Caki2 (cell line): ENCODE measurements at places on chromosomes 7 and 10. TPM values are rescaled to one million over a fixed set of nuclear protein-coding genes. Genes with fewer than 3 reads are reported as not detected.

GRCh38 chr7:23594879-23595604 is 2.1 kb upstream of the CCDC126 start:
- peak; percentile 36 for DNase-seq

GRCh38 chr7:5476001-5476400 is 52.4 kb upstream of the TNRC18 start:
- DNase-seq: no peak

DNA sequence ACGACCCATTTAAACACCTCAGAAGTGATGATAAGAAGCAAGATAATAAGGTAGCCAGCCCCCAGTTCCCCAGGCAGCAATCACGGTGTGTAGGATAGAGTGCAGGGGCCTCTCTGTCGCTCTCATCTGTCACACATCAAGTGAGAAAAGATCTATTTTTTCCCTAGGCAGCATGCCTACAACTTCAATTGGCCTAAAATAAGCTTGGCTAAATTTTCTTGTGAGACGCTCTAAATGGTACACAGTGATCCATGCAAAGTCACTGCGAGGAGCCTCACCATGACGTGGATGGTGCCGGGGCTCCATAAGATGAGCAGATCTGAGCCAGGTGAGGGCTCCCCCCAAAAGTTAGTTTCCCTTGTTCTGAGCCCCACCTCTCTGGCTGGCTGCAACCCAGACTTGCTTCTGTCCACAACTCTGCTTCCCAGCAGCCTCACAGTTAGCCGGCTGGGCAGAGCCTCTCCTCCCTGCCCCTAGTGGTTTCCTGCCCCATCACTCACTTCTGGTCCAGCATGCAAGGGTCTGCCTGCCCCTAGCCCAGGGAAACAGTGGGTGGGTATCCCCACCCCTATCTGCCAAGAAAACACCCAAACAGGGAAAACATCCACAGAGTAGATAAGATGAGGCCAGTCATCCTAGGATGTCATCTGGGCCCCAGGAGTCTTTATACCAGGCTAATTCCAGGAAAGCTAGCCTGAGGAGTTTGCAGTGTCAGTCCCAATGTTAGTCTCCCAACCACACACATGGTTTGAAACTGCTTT is 342.1 kb downstream of the GRID1 start:
- DNase-seq: no peak

Gene NXPH1
- 0.14 TPM in 1 of 2 replicates, not detected in the other for total RNA-seq

Gene SUN3
- total RNA-seq: not detected in 2 replicates

DNA sequence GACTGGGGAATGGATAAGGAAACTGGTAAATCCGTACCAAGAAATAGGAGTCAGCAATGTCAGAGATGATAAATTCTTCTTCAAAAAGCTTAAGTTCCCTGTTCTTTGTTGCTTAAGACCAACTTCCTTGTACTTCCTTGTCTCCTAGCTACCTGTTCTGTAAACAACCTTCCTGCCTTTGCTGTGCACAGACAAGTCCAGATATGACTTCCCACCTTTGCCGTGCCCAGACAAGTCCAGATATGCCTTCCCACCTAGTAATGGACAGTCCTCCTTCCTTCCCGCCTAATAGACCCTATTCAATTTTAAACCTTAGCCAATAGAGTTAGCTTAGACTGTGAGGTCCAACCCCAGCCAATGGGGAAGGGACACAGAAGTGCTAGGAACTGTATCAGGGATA is 2.5 kb upstream of the ZNF33A start:
- DNase-seq: no peak

GRCh38 chr10:93458821-93459257 is 23.3 kb downstream of the MYOF start:
- DNase-seq: peak; percentile 100

DNA sequence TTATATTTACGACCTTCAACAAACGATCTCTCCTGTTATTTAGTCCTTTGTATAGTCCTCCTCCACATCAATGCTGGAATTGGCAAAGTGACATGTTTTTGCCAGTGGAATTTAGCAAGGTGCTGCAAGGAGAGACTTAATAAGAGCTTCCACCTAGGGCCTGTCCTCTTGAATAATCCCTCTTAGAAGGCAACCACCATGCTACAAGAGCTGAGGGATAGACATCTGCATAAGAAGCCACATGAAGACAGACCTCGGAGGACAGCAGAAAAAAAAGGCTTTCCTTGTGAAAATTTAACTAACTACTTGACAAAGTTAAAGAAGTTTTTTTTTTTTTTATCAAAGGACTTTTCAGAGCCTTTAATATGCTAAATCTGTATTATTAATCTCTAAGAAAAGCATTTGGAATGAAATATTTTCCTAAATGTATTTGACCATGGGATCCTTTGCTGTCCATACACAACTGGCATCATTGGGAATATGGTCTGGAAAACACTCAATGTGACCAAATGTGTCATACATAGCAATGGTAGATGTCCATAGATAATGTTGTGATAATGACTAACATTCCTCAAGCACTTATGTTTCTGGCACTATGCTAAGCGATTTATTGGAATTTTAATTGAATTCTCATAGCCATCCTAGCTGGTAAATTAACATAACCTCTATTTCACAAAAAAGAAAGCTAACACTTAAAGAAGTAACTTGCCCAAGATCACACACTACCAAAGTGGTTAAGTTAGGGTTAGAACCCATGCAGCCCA is 13.2 kb downstream of the HYCC1 start:
- no peak for DNase-seq

DNA sequence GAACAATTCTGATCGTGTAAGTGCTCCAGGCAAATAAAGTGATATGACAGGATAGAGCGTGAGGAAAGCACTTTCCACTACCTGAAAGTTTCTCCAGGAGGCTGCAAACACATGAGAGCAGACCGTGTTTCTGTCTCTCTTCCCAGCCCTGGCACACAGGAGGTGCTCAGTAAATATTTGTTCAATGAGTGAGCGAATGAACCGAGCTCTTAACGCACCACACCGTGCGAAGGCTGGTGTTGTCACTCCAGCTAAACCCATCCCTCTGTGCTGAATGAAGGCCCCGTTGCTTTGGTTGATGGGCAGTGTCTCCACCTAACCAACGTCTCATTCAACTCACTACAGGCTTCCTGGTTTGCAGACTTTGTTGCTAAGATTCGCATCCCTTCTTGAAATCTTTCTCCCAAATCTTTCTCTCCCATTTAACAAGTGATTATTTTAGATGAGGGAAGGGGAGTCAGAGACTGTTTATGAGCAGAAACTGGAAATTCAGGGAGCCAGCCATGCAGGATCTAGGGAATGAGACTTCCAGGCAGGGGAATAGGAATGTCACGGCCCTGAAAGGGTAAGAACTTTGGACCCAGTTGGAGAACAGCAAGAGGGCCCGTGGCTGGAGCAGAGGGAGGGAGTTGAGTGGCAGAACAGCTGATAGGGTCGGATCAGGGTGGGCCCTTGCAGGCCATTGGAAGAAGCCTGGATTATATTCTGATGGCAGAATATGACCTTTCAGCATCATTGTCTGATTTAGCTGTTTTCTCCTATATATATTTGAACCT is 282.6 kb downstream of the CAMK1D start:
- peak; percentile 12 for DNase-seq

Gene OR2A12
- total RNA-seq: not detected in 2 replicates

Gene SYT15B
- total RNA-seq: not detected in 2 replicates

DNA sequence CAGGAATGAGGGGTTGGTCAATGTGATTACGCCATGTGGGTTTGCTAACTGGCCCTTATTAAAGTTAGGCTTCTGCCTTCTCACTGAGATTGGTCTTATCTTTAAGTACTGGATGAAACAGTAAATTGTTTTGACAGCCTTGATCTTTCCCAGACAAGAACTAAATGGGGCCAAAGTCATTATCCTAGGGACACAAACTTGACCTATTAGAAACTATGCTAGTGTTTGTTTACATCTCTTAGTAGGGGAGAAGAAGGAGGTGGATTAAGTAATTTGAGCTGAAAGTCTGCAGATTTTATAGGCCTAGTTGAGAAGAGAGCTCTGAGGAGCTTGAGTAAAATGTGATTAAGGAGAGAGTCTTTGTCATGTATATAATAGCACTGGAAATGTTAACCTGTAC is 386.9 kb downstream of the HTR7 start:
- DNase-seq: no peak

- DNase-seq: no peak
Observed at GRCh38 chr10:117255835-117256460, 15.0 kb downstream of the SLC18A2 start.

Gene SEMA3A
- total RNA-seq: 10.2 and 26.6 TPM in 2 replicates

Gene C10orf62
- 0.41 TPM in 1 of 2 replicates, not detected in the other for total RNA-seq

- DNase-seq: no peak
Observed at GRCh38 chr7:11910253-11910652, 78.3 kb upstream of the THSD7A start.

DNA sequence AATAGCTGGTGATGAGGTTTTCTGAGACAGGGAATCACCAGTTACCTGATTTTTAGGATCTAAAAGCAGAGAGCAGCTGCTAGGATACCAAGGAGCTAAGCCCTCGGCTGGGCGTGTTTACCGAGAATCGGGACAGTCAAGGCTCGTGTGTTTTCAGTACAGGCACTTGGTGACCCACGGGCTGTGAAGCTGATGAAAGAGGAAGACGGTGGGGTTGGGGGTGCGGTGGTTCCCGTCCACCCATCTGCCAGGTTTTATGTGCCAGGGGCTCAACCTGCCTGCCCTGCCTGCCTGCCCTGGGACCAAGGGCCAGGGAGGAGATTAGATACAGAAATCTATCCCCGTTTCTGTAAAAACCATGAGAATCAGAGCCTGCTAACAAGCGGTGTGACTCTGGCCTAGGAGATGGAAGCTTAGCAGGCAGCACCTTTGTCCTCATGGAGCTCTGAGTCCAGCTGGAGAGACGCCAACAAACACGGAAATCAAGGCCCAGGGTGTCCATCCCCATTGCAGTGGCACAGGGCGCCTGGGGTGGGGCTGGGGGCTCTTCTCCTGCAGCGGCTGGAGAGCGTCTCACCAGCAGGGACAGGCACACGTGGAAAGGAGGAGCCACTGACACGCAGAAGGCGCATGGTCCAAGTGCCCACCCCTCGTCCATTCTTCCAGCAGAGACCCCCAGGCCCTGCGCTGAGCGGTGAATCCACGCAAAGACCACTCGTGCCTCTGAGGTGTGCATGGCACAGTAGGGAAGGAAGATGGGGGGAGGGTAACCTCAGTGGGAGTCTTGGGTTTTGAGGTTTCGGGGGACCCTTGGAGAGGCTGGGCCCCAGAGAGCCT is 265.0 kb upstream of the TCERG1L start:
- DNase-seq: no peak

Gene TCAF2
- 0.78 and 2.5 TPM in 2 replicates for total RNA-seq

DNA sequence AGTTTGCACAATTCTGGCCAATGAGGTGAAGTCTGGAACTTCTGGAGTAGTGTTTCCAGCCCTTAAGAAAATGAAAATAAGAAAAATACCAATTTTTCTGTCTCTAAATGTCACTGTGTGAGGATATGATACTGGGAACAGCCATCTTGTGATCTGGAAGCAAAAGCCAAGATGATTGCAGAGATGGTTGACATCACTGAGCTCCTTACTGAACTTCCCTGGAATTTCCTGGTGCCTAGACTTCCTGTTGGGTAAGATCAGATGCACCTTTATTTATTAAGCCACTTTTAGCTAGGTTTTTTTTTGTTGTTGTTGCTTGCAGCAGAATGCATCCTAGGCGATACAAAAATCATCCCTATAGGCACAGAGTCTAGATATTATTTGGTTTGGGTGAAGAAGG is 27.3 kb upstream of the INHBA start:
- DNase-seq: no peak

DNA sequence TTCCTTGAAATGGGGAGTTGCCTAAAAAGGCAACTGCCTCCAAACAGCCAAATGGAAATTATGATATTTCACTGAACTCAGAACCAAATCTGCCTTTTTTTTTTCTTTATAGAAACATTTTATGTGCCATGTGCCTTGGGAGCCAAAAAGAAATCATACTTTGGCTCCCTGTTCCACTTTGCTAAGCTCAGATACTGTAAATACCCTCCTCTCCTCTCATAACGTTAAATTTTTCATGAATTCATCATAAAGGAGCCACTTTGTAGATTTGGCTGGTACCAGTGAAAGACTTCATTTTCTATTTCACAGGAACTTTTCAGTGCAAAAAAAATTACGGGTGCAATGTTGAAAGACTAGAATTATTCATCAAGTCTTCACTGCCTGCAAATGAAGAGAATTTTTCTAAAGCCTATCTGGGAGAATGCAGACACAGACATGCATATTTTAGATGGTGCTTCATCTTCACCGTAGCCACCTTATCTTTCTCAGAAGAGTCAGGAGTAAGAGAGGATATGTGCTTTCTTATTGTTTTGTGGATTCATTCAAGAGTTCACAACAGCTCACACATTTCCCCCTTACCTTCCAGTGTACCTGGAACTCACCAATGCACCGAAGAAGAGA is 742.3 kb upstream of the GALNT17 start:
- DNase-seq: no peak

Gene ZNF804B
- not detected in 2 replicates for total RNA-seq

DNA sequence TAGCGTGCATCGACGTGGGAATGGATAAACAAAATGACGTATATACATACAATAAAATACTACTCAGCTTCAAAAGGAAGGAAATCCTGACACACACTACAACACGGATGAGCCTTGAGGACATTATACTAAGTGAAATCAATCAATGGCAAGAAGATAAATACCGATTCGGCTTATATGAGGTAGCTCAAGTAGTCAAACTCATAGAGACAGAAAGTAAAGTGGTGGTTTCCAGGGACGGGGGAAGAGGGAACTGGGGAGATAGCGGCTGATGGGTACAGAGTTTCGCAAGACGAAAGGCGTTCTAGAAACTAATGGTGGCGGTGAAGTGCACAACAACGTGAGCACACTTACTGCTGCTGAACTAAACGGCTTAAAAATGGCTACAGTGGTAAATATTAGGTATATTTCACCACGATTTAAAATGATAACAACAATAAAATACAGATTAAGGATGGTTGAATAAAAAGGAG is 516.7 kb downstream of the PARD3 start:
- DNase-seq: no peak

DNA sequence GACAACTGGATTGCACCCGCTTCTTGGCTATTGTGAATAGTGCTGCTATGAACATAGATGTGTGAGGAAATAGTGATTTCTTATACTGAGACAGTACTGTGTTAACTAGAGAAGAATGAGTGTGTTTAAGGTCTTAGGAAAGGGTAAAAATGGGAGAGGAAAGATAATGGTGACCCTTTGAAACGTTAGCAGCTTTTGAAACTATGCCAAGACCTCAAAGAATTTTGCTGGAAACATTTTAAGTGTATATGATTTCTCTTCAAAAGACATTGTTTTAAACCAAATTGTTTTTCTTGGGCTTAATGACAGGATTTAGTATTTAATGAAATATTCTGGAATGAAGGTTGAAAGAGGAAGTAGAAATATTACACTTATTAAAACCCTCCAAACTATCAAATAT is 100.8 kb upstream of the ARHGAP21 start:
- no peak for DNase-seq

Gene SFMBT2
- total RNA-seq: 0.24 and 8.1 TPM in 2 replicates

- DNase-seq: no peak
Observed at GRCh38 chr10:63896992-63897391, 375.8 kb downstream of the REEP3 start.

GRCh38 chr10:78199759-78200158 is 166.1 kb downstream of the RPS24 start:
- DNase-seq: no peak

- DNase-seq: no peak
Observed at GRCh38 chr7:157818701-157819454, 482.1 kb downstream of the DNAJB6 start.
